Esophagus mucosa (tissue), 1 donor: ENCODE measurements at places on chromosomes 13 and 19. TPM values are rescaled to one million over a fixed set of nuclear protein-coding genes. Genes with fewer than 3 reads are reported as not detected.
A peak's percentile ranks its signal among the peaks of the same experiment; 100 is the strongest.

- ATAC-seq = no peak
Measured at GRCh38 chr19:2703691-2704216, 1.3 kb upstream of the GNG7 start.

- ATAC-seq = peak; percentile 60
Measured at GRCh38 chr13:36345438-36346221, 564 bp downstream of the SPART start.

DNA sequence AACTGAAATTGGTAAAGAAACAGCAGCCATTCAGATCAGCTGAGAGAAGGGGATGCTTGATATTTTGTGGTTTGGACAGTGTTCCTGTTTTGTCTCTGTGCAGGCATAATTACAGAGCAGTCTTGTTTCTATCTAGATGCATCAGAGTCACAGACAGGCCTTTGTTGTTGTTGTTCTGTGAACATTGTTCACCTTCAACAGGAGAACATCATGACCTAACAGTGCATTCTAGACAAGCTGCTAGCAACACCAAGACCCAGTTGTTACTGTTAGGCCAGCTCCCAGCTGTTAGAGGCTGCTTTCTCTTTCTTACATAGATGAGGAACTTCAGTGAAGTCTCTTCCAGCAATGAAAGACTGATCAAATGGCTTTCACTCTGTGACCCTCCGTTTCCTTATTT, 8.5 kb upstream of the LSR start:
- peak; percentile 35 for ATAC-seq

GRCh38 chr13:27573265-27573664, 47.1 kb downstream of the LNX2 start:
- peak; percentile 82 for ATAC-seq

- ATAC-seq = no peak
Measured at GRCh38 chr13:27011661-27012060, 159.9 kb downstream of the USP12 start.

GRCh38 chr19:46782355-46783019, 5.9 kb downstream of the SLC1A5 start:
- no peak for ATAC-seq

DNA sequence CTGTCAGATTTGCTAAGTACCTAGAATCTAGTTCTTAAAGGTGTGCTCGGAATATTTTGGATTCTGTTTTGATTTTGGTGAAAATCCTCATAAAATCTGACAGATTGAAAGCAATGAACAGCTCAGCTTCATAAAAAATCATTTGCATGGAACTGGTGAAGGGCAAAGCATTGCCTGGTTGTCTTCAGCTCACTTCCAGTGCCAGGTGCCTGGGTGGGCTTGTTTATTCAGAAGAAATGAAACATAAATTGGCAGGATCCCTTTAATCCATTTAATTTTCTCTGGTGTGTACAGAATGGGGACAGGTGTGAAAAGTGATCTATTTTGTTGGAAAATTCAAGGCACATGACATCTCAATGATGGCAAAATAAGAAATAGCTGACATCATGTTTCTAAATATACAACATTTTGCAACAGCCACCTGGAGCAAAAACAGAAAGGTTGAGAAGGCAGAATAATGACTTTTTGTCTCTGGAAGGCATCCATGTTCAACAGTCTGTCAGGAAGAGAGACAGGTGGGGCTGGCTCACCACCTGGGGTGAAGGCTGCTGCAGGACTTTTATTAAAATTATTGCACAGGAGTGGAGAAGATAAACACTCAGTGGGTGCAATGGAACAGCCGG, 52.2 kb downstream of the RFC3 start:
- ATAC-seq = no peak

DNA sequence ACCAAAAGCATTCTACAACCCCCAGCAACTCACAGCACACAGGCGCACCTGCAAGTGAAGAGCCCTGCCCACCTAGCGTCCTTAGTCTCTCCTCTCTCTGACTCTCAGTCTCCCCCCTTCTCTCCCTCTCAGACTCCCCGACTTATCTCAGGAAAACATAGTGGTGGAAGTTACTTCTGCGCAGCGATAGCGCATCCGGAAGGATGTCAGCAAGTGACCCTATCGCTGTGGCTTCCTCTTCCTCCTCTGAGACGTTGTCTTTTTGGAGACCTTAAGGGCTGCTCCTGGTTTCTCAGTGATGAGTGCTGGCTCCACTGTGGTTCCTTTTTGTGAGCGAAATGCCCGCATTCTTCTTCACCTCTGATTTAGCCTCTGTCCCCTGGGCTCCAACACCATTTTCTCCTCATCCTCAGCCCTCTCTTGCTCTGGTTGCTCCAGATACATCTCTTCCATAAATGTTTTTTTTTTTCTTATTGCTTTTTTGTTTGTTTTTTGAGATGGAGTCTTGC, 1.4 kb upstream of the YIF1B start:
- no peak for ATAC-seq

- no peak for ATAC-seq
Measured at GRCh38 chr13:26786651-26787295, 26.2 kb upstream of the GPR12 start.

DNA sequence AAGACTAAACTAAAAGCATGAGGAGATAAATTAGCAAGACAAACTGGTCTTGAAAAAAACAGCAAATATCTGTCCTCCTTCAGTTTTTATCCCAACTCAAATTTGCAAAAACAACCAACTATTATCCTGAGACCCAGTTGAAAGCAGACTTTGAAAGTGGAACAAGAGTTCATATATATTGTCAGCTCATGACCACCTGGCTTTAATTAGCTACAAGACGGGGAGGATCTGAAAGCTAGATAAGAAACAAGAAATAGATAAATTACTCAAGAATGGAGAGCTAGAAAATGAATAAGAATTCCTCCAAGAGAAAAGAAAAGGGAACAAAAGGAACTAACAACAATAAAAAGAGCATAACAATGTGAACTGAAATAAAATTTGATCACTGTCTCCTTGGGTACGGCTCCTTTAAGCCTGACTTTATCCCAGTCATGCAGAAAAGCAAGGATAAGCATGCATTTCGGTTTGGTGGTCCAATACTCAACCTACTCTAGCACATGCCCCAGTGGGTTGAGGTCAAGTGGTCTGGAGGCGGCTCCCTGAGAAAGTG, 246.9 kb downstream of the DCLK1 start:
- ATAC-seq = no peak

- peak; percentile 20 for ATAC-seq
Measured at GRCh38 chr19:38734426-38735256, 9.6 kb downstream of the CAPN12 start.

DNA sequence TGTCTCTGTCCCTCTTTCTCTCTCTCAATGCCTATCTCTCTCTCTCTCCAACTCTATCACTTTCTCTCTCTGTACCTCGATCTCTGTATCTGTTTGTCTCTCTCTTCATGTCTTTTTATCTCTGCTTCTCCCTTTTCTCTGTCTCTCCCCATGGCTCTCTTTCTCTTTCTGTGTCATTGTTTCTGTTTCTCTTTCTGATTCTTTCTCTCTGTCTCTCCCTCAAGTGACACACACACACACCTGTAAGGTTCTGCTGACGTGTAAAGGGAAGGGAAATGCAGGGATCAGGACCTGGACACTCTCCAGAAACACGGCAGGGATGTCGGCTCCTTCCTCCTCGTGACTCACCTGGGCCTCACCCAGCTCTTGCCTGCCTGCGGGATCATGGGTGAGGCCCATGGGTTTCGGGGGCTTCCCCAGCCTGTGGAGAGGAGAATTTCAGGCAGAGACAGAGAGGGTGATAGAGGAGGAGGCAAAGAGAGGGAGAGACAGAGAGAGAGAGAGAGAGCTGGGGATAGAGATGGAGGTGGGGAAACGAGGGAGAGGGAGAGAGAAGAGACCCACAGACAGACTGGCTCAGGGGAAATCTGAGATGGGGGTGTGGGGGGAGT, 5.4 kb upstream of the PLAUR start:
- peak; percentile 94 for ATAC-seq

GRCh38 chr19:38547421-38547820, 70.3 kb downstream of the MAP4K1 start:
- no peak for ATAC-seq

GRCh38 chr13:111633401-111633800, 313.0 kb downstream of the TEX29 start:
- no peak for ATAC-seq

DNA sequence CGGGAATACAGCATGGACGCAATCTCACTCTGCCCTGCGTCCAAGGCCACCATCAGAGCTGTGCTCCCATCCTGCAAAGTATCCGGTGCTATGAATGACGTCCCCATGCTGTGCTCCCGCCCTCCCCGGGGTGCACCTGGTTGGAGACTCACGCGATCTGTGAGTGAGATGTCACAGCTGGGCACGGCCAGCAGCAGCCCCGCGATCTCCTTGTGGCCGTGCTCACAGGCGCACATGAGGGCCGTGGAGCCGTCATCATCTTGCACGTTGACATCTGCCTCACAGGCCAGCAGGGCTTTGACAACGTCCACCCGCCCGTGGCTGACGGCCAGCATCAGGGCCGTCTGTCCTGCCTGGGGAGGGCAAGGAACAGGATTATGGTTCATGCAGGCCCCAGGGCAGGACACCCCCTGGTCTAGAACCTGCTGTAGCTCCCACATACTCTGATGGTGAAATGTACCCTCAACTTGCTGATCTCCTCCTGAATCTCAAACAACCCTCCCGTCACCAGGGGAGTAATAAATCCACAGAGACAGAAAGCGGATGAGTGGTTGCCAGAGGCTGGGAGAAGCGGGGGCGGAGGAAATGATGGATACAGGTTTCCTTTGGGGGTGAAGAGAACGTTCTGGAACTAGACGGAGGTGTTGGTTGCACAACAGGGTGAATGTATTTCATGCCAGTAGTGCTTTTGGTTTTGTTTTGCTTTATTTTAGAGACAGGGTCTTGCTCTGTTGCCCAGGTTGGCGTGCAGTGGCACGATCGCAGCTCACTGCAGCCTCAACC, 14.5 kb upstream of the SPC24 start:
- no peak for ATAC-seq

DNA sequence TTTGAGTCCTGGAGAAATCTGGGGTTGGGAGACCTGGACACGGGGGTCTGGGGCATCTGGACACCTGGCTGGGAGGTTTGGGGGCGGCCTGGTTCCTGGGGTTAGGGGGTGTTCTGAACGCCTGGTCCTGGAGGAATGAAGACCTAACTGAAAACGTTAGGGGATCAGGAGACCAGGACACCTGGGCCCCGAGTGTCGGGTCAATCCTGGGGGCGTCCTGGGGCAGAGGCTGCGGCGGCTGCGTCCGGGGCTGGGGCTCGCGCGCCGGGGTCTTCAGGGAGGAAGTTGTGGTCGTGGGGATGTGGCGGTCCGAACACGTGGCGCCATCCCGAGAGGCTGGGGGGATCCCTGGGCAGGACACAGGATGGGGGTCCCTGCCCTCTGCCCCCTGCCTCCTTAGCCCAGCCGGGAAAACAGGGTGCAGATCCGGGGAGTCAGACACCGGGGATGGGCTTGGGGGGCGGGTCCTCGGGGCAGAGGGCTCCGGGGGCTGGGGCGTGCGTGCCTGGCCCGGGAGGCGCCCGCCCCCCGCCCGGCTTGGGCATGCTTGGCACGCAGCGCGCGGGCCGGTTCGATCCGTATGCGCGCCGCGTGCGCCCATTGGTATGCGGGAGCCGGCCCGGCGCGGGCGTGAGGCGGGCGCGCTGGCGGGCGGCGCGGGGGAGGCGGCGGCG, 632 bp downstream of the NPAS1 start:
- no peak for ATAC-seq

DNA sequence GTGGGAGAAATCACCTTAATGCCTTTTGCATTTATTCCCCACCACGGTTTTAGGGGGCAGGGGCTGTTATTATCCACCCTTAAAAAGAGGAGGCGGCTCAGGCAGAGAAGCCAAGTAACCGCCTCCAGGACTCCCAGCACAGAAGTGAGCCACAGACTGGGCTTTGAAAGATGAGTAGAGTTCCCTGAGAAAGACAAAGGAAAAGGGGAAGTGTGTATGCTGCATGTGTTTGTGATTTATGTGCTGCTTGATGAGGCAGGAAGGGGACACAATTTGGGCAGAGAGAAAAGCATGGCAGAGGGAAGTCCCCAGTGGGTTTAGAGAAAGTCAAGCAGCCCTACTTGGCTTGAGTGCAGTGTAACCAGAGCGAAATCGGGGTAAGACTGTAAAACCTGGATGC, 85.0 kb downstream of the DOCK9 start:
- ATAC-seq = no peak

- ATAC-seq = peak; percentile 7
Measured at GRCh38 chr19:32581705-32582179, 752 bp downstream of the PDCD5 start.

- no peak for ATAC-seq
Measured at GRCh38 chr13:26474286-26474685, 83.2 kb upstream of the WASF3 start.

GRCh38 chr19:51621178-51621577, 9.0 kb downstream of the SIGLEC5 start:
- no peak for ATAC-seq

- ATAC-seq = peak; percentile 65
Measured at GRCh38 chr19:19342086-19343015, 21.7 kb downstream of the MAU2 start.

DNA sequence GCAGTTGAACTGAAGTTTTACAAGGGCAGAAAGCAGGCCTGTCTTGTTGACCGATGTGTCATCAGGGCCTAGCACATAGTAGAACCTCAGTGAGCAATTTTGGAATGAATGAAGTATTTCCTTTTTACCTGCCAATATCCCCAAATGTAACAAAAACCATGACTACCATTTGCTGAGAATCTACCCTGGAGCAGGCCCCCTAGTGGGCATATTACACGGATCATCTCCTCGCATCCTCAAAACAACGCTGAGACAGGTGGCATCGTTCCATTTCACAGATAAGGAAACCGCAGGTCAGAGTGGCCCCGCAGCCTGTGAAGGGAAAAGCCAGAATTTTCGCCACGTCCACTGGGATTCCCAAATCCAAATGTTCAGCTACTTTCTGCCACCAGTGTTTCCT, 77.9 kb downstream of the CACNA1A start:
- ATAC-seq = no peak

Gene S1PR5
- 7.9 TPM for total RNA-seq

Gene PEG3
- total RNA-seq = 1.4 TPM

Gene PRRG2
- 13.2 TPM for total RNA-seq

Gene IGFL3
- total RNA-seq = not detected

Gene CABP5
- total RNA-seq = not detected

Gene TMEM145
- 0.20 TPM for total RNA-seq

Gene RFPL4A
- total RNA-seq = not detected

Gene MYO16
- total RNA-seq = 0.04 TPM

Gene LRRC25
- 0.48 TPM for total RNA-seq

Gene ZNF578
- 0.24 TPM for total RNA-seq

Gene CRLF1
- total RNA-seq = 7.9 TPM

Gene ERCC5
- 20.0 TPM for total RNA-seq

Gene TINCR
- 29.7 TPM for total RNA-seq

Gene SCGB2B2
- total RNA-seq = 0.32 TPM
